ENCODE measurements at places on chromosomes 11 and 22. TPM values are rescaled to one million over a fixed set of nuclear protein-coding genes. Genes with fewer than 3 reads are reported as not detected.

The OR5L1 gene
- not detected for polyA plus RNA-seq

The SYT13 gene
- 0.02 TPM for polyA plus RNA-seq

The C11orf52 gene
- polyA plus RNA-seq: 6.5 TPM

The IGLL5 gene
- 1.3 TPM for polyA plus RNA-seq

The P4HA3 gene
- 0.08 TPM for polyA plus RNA-seq

The MS4A6A gene
- polyA plus RNA-seq: 7.4 TPM

The PPFIBP2 gene
- 27.4 TPM for polyA plus RNA-seq

The TYR gene
- polyA plus RNA-seq: not detected

The FJX1 gene
- 3.1 TPM for polyA plus RNA-seq

The RNF169 gene
- polyA plus RNA-seq: 9.2 TPM

The TBX1 gene
- polyA plus RNA-seq: 1.2 TPM

The OR5P2 gene
- not detected for polyA plus RNA-seq

The ARHGAP8 gene
- polyA plus RNA-seq: 11.2 TPM

The OR51E2 gene
- polyA plus RNA-seq: 0.02 TPM

The INPPL1 gene
- polyA plus RNA-seq: 28.9 TPM

The NTM gene
- 1.1 TPM for polyA plus RNA-seq

The LRRC10B gene
- 0.04 TPM for polyA plus RNA-seq

The KCNQ1 gene
- polyA plus RNA-seq: 0.31 TPM

The NELL1 gene
- 0.04 TPM for polyA plus RNA-seq

The SGSM1 gene
- 0.14 TPM for polyA plus RNA-seq

The ZBED4 gene
- polyA plus RNA-seq: 4.9 TPM

Measured in esophagus (tissue), 2 donors.